Suppressor macrophage treated with lipopolysaccharide for 1 hour (primary cell): ENCODE measurements at places on chromosomes 4 and X.
A peak's percentile ranks its signal among the peaks of the same experiment; 100 is the strongest.

GRCh38 chr4:64144994-64145393 lies 264.3 kb downstream of the TECRL start:
- no peak for DNase-seq

GRCh38 chr4:123880631-123881030 lies 484.0 kb downstream of the SPRY1 start:
- DNase-seq = no peak

- no peak for DNase-seq
Measured at GRCh38 chr4:172844556-172844955, 324.1 kb upstream of the GALNT7 start.

- no peak for DNase-seq
Measured at GRCh38 chr4:85430697-85431096, 44.3 kb upstream of the ARHGAP24 start.

GRCh38 chr4:106316773-106317409 lies 541 bp downstream of the AIMP1 start:
- no peak for DNase-seq

GRCh38 chrX:87626996-87627395 lies 109.4 kb downstream of the KLHL4 start:
- no peak for DNase-seq

GRCh38 chr4:148016063-148016637 lies 284.3 kb downstream of the ARHGAP10 start:
- no peak for DNase-seq

DNA sequence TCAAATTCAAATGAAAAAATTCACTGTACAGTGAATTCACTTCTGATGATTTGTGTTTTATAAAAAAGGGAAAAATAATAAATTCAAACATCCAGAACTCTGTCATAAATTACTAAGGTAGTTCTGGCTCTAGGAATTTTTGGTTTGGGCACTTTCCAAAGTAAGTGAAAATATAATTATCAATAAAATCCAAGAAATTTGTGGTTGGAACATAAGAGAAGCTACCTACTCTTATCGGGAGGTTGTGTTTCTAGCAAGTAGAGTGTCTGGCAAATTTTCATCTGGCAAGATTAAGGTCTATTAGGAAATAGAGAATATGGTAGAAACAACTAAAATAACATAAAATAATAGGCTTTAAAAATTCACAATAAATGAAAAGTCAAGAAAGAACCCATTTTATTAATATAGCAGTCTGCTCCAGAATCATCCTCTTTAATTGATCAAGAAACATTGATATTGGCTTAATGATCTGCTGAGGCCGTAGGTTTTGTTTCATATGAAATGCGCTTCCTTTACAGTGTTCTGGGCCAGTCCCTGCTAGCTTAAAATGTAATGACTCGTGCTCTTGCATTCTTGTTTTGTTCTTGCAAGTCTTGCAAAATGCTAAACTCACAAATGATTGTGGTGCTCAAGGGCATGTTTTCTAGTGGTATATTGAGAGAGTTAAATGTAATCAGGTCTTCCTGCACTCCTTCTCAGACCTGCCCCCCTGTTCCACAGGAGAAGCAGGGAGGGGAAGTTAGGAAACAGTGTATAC lies 331.4 kb downstream of the RAPGEF2 start:
- DNase-seq = no peak

DNA sequence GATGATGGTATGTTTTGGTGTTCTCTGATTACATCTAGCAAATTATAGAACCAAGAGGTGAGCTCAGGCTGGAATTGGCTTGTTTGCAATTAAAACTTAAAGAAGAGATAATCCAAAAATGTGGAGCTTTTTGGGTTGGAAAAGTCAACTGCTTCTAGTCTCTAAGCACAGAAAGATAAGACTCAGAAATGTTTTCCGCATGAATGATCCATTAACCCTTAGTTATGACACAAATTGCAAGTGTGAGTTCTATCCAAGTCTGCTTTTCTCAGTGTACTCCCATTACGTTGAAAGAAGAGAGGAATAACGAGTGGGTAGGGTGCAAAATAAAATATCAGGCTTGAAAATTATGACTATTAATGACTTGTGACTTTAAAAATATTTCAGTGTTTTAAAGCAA lies 38.5 kb downstream of the HPGD start:
- DNase-seq = no peak

- DNase-seq = peak; percentile 98
Measured at GRCh38 chr4:95129821-95130311, 372.1 kb downstream of the BMPR1B start.
